ENCODE measurements at places on chromosomes 4 and X.
A peak's percentile ranks its signal among the peaks of the same experiment; 100 is the strongest.

GRCh38 chr4:85474356-85474755 is 594 bp upstream of the ARHGAP24 start:
- DNase-seq = no peak

DNA sequence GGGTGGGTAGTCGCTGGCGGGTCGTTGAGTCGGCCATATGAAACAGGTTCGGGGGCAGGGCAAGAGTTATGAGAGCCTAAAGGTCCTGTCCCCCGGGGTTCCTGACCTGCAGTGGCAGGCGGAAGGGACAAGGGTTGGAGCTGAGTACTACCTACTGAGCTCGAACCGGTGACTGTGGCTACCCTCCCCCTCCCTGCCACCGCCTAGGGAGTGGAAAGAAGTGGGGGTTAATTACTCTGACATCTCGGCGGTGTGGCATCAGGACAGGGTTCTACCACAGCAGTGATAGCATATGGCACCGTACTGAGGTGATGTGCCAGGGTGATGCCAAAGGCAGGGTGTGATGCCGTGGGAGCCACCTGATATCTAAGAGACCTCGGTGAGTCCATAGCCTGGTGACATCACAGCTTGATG is 307 bp downstream of the ATG4A start:
- DNase-seq = no peak

DNA sequence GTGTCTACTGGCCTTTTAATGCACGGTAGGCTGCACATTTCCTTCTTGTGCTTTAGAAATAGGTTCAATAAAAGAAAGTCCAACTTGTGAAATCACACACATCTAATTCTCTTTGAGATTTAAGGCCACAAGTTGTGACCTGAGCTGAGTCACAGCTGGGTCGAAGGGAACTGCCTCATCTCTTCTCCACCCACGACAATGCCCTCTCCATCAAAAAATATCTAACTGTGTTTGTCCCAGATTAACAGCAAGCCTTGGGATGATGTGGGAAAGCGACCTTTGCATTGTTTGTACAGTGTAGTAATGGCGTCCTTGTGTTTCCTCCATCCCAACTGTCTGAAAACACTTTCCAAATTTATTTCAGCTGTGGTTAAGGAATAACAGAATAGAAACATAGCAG is 168.9 kb downstream of the AMELX start:
- no peak for DNase-seq

DNA sequence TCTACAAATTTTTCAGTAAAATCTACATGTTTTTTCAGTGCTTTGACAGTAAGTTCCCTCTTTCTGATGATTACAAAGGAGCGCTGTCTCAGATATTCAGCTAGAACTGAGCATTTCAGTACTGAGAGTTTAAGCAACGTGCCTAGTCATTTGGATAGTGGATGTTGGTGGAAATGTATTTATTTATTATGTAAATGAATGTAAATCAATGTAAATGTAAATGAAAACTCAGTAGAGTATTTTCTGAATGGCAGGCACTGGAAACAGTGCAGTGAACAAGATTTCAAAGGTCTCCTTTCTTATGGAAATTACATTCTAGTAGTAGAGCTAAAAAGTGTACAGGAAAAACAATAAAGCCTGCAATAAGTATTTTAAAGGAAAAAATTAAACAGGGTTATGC is 370.2 kb upstream of the SPANXN4 start:
- no peak for DNase-seq

DNA sequence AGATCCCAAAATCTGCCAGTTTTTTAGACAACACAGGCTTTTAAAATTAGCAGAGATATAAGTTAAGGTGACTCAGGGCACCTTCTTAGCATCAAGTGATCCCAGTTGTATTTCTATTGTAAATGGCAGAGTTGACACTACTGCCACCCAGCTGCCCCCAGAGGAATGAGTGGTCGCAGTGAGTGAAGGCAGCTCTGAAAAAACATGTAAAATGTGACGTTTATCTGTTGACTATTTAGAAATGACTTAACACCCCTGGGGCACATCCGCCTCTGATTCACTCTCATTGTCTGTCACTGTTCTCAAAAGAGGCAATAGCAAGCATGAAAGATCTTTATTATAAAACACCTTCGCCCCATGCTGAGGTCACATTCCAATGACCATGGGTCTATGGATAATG is 592.4 kb downstream of the ACTRT1 start:
- DNase-seq = no peak

- no peak for DNase-seq
These were observed 29.3 kb upstream of the ABCG2 start for GRCh38 chr4:88187766-88188165.

DNA sequence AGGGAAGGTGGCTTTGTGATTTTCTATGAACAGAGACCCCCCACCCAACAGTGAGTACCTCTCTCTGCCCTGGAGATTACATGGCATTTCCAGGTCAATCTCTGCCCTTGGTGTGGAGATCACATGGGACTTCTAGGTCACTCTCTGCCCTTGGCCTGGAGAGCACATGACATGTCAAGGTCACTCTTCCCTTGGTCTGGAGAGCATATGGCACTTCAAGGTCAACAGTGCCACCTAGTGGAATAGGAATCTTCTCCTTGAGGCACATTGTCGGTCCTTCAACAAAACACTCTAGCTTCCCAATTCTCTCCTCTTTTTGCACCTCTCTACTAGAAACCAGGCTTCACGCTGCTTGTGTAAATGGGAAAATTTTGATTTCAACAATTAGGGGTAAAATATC is 66.2 kb upstream of the TACR3 start:
- peak; percentile 45 for DNase-seq

Data from NCI-H2029 (cell line).